ENCODE measurements at places on chromosomes 6 and 20.

- DNase-seq = no peak
Observed at GRCh38 chr20:36573798-36574365, 485 bp downstream of the TGIF2 start.

GRCh38 chr20:14700639-14700960, 363.2 kb upstream of the FLRT3 start:
- no peak for DNase-seq

GRCh38 chr6:169313347-169314010, 59.8 kb upstream of the THBS2 start:
- DNase-seq = no peak

DNA sequence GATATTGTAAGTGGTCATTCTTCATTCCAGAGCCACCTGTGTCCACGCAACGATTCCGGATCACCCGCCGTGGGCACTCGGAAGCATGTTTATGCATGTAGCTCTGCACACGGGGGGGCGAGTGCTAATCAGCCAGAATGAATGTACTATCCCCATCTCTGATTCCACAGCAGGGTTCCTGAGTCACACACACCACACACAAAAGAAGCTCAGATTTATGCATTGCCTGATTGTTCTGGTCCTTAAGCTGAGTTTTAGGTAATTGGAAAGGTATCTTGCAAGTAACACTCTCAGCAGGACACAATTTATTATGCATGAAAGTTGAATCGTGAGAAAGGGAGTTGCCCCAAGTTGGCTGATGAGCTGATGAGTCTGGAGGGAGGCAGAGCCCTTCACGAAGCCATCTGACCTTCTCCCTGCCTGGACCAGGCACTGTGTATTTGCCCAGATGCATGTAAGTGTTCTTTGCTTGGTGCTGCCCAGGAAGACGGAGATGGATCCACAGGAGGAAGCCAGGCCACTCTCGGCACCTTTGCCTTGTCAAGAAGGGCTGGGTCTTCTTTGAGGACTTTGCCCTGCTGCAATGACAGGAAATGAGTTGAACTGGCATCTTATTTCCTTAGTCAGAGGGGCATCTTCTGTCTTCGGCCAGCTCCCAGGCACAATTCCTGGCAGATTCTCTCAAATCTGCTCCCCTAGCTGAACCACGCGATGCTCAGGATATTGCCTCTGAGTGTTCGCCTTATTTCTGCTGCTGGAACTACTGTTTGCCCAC, 141.1 kb downstream of the SYNDIG1 start:
- DNase-seq = no peak

DNA sequence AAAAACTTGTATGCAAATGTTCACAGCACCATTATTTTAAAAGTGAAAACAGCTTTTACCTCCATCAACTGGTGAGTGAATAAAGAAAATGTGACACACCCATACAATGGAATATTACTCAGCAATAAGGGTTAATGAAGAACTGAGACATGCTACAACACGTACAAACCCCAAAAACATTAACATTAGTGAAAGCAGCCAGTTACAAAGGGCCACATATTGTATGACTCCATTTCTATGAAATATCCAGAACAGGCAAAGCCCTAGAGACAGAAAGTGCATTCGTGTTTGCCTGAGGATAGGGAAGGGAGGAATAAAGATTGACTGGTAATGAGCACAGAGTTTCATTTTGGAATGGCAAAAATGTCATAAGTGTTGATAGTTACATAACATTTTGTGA, 21.5 kb downstream of the EPM2A start:
- no peak for DNase-seq

GRCh38 chr6:141969201-141969600, 163.5 kb upstream of the GJE1 start:
- no peak for DNase-seq

Measured in SW 1271 (cell line).